ENCODE measurements at places on chromosomes 12 and 14.

DNA sequence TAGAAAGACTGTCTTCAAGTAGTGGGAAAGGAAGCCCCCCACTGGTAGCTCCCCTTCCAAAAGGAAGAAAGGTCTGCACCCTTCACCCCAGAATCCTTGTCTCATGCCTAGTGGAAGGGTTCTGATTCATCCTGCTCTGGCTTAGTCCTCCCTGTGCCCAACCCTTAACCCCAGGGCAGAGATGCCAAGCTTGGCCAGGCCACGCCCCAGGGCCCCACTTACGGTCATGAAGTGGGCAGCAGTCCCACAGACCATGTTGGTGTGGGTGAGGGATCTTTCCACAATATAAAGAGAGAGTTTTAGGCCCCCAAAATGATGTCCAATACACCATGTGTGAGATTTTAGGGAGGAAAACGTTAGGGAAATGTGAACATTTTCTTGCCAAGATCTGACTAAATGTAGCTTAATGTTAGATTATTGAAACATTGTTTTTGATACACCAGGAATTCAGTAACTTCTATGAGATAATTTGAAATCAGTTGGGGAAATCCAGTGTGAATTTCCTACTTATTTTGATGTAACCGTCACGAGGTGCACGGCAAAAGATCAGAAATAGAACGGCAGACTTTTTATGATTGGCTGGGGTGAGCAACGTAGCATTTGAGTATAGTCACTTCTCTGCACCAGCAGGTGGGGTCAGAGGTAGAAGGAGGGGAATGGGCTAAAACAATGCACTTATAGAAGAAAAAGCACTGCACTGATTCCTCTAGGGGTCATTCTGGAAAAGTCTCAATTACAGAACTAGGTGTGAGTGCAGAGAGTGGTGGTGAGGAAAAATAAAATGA is 8.2 kb upstream of the SSPN start:
- DNase-seq: no peak

- no peak for DNase-seq
These were observed 400.2 kb upstream of the OR4E1 start for GRCh38 chr14:22073801-22074200.

DNA sequence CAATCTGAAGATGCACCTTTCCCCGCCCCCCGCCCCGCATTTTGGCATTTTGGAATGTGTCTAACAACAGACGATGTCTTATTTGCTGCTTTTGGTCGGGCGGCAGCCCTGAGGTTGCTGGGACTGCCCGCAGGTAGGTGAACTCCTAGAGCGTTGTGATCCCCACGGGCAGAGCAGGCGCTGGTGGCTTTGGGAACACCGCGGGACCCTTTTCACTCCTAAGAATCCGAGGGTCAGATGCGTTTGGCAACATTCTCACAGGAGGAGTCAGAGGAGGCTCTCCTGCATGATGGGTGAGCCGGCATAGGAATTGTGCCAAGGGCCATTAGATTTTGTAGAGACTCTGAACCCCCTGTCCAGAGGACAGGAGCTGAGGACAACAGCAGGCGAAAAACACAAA is 41.9 kb downstream of the HCAR2 start:
- no peak for DNase-seq

- no peak for DNase-seq
These were observed 823 bp downstream of the RNF10 start for GRCh38 chr12:120534703-120535655.

DNA sequence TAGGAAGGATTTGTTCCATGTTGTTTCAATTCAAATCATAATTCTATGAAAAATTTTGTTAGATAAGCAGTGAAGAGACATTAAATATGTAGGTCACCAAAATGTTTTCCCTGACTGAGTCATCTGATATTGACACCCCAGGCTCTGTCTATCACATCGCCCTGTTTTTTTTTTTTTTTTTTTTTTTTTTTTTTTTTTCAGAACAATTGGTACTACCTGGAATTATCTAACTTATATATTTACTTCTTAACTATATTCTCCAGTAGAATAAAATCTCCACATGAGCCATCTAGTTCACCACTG is 97.8 kb upstream of the KRAS start:
- no peak for DNase-seq

DNA sequence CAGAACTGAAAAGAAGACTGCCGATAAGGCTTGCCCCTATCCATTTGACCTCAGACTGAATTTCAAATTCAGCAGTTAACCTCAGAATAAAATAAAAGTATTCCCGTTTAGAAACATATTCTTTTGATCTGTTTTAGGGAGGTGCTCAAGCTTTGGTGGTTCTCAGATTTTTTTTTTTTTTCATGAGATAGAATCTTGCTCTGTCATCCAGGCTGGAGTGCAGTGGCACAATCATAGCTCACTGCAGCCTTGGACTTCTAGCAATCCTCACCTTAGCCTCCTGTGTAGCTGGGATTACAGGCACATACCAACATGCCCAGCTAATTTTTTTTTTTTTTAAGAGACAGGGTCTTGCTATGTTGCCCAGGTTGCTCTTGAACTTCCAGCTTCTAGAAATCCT is 15.5 kb downstream of the AEBP2 start:
- no peak for DNase-seq

DNA sequence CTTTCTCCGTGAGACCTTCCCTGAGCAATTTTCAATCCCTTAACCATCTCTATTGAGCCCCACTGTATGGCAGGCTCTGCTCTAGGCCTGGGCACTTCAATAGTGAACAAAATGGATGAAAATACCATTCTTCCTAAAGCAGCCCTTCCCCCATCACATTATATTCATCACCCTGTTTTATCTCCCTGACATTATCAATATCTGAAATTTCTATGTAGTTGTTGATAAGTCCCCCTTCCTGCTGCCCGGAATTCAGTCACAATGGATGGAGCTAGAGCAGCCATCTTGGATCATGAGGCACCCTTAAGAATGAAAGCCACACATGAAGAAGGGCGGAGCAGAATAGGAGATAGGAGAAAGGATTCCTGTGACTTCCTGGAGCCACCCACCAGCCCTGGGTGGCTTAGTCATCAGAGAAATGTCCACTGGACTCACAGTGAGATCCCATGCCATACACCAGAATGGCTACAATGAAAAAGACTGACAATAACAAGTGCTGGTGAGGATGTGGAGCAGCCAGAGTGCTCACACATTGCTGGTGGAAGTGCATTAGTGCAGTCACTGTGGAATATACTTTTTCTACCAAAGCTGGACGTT is 33.9 kb downstream of the SCARB1 start:
- DNase-seq: no peak

GRCh38 chr12:45730348-45731189 is 1.1 kb downstream of the ARID2 start:
- DNase-seq: no peak

GRCh38 chr12:125185740-125186470 is 120.7 kb downstream of the AACS start:
- DNase-seq: no peak

DNA sequence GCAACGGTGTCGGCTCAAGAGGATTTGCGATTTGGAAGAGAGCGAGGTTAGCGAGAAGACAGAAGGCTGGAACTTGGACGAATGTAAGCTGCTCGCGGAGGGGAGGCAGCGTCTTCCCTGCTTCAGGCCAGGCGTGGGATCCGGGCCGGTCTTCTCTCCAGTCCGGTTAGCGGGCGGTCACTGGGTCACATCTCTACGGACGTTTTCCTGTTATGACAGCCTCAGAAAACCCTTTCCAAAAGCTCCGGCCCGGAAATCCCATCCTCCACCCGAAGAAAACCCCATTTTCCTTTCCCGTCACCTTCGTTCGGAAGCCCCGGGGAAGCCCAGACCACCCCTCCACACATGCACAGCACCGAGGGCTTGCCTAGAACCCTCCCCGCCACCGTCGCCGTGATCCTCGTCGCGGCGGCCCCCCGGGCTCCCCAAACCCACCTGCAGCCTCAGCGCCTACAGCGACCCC is 268 bp downstream of the NDUFB1 start:
- no peak for DNase-seq

GRCh38 chr12:123150275-123150743 is 581 bp downstream of the PITPNM2 start:
- DNase-seq: no peak

GRCh38 chr12:59372956-59373355 is 222.9 kb upstream of the SLC16A7 start:
- DNase-seq: no peak

- DNase-seq: no peak
These were observed 57.9 kb downstream of the BCL2L14 start for GRCh38 chr12:12128670-12129069.

DNA sequence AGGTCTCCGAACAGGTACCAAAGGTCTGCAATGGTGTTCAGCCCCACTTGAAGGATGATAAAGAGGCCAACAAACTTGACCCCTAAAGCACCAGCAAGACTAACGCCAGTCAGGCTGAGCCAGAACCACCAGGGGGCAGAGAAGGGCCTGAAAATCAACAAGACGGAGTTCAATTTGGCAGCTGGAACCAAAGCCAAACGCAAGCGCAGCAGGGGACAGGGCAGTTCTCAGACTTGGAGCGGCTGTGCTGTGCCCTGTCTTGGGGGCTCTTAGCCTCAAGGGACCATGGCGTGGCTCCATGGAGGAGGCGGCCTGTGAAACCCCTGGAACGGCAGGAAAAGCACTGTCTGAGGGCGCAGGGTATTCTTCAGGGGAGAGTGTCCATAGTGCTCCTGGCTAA is 19.6 kb downstream of the POMT2 start:
- DNase-seq: no peak

- no peak for DNase-seq
These were observed 1.1 kb upstream of the CLEC2D start for GRCh38 chr12:9668161-9669018.

DNA sequence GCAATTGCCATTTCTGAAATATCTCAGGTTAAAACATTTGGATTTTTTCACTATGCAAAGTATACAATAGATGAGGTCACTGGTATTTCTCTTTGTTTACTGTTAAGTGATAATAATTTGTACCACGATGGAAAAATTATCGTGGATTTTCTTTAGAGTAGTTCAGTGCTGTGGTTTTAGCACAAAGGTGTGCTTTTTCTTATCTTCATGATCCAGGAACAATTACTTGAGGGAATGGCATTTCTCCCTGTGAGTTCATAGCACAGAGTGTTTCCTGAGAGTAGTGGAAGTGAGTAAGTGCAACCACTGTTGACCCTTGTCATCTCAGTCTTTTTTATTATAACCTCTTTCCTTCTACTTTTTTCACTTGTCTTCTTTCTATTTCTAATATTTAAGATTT is 86.8 kb downstream of the FGD4 start:
- DNase-seq: no peak

DNA sequence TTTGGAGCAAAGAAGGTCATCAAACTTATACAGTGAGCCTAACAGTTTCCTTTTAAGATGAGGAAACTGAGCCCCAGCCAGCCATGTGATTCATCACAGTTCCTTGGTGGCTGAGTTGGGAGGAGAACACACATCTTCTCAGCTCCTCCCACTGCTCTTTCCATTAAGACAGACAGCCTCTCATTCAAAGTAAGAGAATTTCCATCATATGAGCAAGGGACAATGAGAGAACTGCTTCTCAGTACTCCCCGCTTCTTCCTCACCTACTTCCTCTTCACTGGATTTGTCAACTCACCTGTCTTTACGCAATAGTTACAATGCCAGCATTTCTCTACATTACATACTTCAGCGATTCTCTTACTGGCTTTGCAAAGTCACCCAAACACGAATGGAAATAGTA is 2.2 kb downstream of the IFNG start:
- DNase-seq: no peak

DNA sequence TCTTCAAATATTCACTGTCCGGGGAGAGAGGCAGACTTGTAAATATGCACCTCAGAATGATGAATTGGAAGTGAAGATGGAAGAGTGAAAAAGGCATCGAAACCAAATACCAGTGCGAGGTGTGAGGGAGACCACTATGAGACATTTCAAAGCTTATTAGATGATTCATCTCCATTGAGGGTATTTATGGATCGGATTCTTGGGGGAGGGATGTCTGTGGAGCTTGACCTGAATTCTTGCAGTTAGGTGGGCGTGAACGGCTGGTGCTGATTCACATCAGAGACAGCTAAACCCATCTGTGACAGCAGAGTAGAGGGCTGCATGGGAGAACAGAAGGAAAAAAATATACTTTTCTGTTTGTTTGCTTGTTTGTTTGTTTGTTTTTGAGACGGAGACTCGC is 677.2 kb downstream of the AACS start:
- no peak for DNase-seq

GRCh38 chr12:1608713-1609119 is 14.3 kb upstream of the FBXL14 start:
- DNase-seq: no peak
